NCI-H460 (cell line): ENCODE measurements at places on chromosomes 6 and 20. TPM values are rescaled to one million over a fixed set of nuclear protein-coding genes. Genes with fewer than 3 reads are reported as not detected.

The MUC22 gene
- not detected in 2 replicates for total RNA-seq

- DNase-seq: no peak
Observed at GRCh38 chr6:119314885-119315272, 34.7 kb downstream of the MAN1A1 start.

- DNase-seq: no peak
Observed at GRCh38 chr20:19897891-19898290, 119.3 kb upstream of the NAA20 start.

DNA sequence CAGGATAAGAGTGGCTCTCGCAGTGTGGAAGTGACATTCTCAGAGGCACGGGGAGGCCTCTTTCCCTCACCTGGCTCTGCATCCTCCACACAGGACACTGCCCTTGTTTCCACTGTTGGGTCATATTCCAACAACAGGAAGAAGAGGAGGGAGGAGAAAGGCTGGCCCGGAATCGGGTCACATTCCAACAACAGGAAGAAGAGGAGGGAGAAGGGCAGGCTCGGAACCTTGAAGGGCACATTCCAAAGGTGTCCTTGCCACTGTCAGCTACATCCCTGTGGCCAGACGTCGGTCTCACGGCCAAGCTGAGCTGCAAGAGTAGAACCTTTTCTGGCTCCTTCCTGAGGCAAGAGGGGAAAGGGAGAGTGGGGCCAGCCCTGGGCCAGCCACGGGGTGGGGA lies 25.4 kb downstream of the CHRNA4 start:
- no peak for DNase-seq

The ANGPT4 gene
- total RNA-seq: not detected in 2 replicates
